ENCODE measurements at places on chromosomes 6 and 20.

GRCh38 chr6:31737991-31738979 lies 1.5 kb upstream of the MSH5 start:
- H3K4me1 ChIP-seq, result peaks cover 58% of the 10 kb centered on the region
- H3K4me3 ChIP-seq, result no peak overlapping the region
- H3K27me3 ChIP-seq, result no peaks in the 10 kb centered on the region

DNA sequence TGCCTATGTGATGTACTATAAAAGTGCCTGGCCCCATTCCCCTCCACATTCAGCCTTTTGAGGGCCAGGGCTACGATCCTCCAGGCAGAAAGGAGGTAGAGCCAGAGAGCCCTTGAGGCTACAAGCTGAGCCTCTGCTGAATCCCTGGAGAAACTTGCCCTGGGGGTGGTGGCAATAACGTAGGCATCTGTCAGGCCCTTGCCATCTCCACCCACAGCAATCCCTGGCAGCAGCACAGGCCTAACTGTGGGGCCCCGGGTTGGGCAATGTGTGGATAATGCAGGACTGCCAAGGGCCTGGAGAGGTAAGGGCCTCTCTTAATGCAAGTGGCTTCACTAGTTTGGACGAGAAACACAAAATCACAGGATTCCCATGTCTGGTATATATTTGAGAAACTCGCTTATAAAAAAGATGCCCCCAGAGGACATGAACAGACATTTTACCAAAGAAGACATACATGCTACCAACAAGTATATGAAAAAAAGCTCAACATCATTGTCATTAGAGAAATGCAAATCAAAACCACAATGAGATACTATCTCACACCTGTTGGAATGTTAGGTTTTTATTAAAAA lies 99.0 kb downstream of the QRSL1 start:
- H3K4me3 ChIP-seq, result no peak overlapping the region
- no peaks in the 10 kb centered on the region for H3K36me3 ChIP-seq
- H3K27me3 ChIP-seq, result no peaks in the 10 kb centered on the region
- no peak overlapping the region for H3K27ac ChIP-seq

- no peaks in the 10 kb centered on the region for H3K36me3 ChIP-seq
- H3K27me3 ChIP-seq, result no peaks in the 10 kb centered on the region
- H3K4me1 ChIP-seq, result no peaks in the 10 kb centered on the region
Observed at GRCh38 chr20:61638802-61639585, 386.9 kb downstream of the CDH4 start.

- no peaks in the 10 kb centered on the region for H3K27me3 ChIP-seq
- no peak for DNase-seq
- H3K36me3 ChIP-seq, result no peaks in the 10 kb centered on the region
- no peaks in the 10 kb centered on the region for H3K4me1 ChIP-seq
- H3K27ac ChIP-seq, result no peak overlapping the region
Observed at GRCh38 chr20:15703171-15703911, 869.9 kb downstream of the KIF16B start.

- no peak for DNase-seq
- H3K27me3 ChIP-seq, result no peaks in the 10 kb centered on the region
- no peak overlapping the region for H3K27ac ChIP-seq
- H3K4me1 ChIP-seq, result peaks cover 18% of the 10 kb centered on the region
- no peaks in the 10 kb centered on the region for H3K36me3 ChIP-seq
Observed at GRCh38 chr20:51416532-51417249, 125.8 kb downstream of the NFATC2 start.

- no peaks in the 10 kb centered on the region for H3K4me1 ChIP-seq
- H3K36me3 ChIP-seq, result no peaks in the 10 kb centered on the region
- H3K27ac ChIP-seq, result no peak overlapping the region
- H3K27me3 ChIP-seq, result no peaks in the 10 kb centered on the region
- H3K4me3 ChIP-seq, result no peak overlapping the region
Observed at GRCh38 chr6:122289762-122290539, 109.5 kb upstream of the HSF2 start.

DNA sequence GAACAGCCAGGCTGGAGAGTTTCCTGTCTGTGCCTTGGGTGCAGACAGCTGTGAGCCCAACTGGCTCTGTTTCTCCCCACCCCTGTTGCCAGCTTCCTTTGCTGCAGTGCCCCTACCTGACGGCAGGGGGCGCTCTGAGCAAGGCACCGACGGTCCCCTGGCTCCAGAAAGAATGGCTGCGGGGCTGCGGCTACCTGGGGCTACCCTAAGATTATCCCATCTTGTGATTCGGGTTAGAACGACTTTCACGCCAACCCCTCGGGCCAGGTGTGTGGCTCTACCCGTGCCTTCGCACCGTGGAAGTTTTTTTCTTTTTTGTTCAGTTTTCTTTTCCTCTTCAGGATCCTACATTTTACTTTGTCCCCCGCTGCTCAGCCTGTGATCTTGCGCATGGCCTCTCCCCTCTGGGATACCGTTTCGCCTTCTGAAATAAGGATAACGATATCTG lies 33.4 kb upstream of the AAR2 start:
- H3K4me1 ChIP-seq, result no peaks in the 10 kb centered on the region

- H3K4me1 ChIP-seq, result no peaks in the 10 kb centered on the region
- DNase-seq, result no peak
- H3K27ac ChIP-seq, result no peak overlapping the region
Observed at GRCh38 chr20:59082077-59082740, 39.6 kb upstream of the PRELID3B start.

GRCh38 chr6:135281227-135281626 lies 100.1 kb downstream of the MYB start:
- no peak for DNase-seq
- no peaks in the 10 kb centered on the region for H3K27me3 ChIP-seq
- H3K4me1 ChIP-seq, result no peaks in the 10 kb centered on the region
- no peak overlapping the region for H3K4me3 ChIP-seq
- no peaks in the 10 kb centered on the region for H3K36me3 ChIP-seq

- no peaks in the 10 kb centered on the region for H3K27me3 ChIP-seq
- no peak for DNase-seq
- H3K4me3 ChIP-seq, result no peak overlapping the region
- H3K36me3 ChIP-seq, result no peaks in the 10 kb centered on the region
- H3K27ac ChIP-seq, result no peak overlapping the region
Observed at GRCh38 chr6:136059308-136059707, 190.8 kb downstream of the MTFR2 start.

GRCh38 chr6:170025935-170026750 lies 264.7 kb downstream of the DLL1 start:
- H3K4me1 ChIP-seq, result peaks cover 52% of the 10 kb centered on the region
- H3K36me3 ChIP-seq, result no peaks in the 10 kb centered on the region

- DNase-seq, result no peak
- no peak overlapping the region for H3K27ac ChIP-seq
- no peak overlapping the region for H3K4me3 ChIP-seq
- no peaks in the 10 kb centered on the region for H3K27me3 ChIP-seq
Observed at GRCh38 chr20:5513975-5514516, 197.3 kb upstream of the PROKR2 start.

DNA sequence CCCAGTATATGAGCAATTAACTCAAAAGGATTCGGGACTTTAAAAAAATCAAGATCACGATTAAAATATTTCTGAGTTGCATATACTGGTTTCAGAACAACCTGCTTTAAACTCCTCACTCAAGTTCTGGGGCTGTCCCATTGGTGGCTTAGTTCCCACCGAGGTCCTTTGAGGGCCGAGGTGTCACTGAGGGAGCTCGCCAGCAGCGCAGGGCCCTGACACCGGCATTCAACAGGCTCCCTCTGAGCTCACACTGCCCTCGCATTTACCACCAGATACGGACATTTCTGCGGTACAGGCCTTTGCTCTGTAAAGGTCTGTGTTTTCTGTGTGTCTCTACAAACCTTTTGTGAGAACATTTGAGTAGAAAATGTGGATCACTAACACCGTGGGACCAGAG lies 24.4 kb upstream of the BNIP5 start:
- no peak for DNase-seq
- H3K36me3 ChIP-seq, result no peaks in the 10 kb centered on the region
- H3K27ac ChIP-seq, result no peak overlapping the region

- H3K27me3 ChIP-seq, result no peaks in the 10 kb centered on the region
- H3K36me3 ChIP-seq, result no peaks in the 10 kb centered on the region
- peaks cover 5% of the 10 kb centered on the region for H3K4me1 ChIP-seq
Observed at GRCh38 chr6:128208078-128208477, 307.2 kb upstream of the THEMIS start.

GRCh38 chr6:43817192-43817591 lies 47.2 kb downstream of the VEGFA start:
- no peaks in the 10 kb centered on the region for H3K36me3 ChIP-seq
- H3K4me1 ChIP-seq, result no peaks in the 10 kb centered on the region
- DNase-seq, result no peak
- no peak overlapping the region for H3K4me3 ChIP-seq

- DNase-seq, result no peak
- H3K4me1 ChIP-seq, result no peaks in the 10 kb centered on the region
- no peaks in the 10 kb centered on the region for H3K27me3 ChIP-seq
- H3K36me3 ChIP-seq, result no peaks in the 10 kb centered on the region
Observed at GRCh38 chr6:41222045-41222444, 6.1 kb upstream of the TREML4 start.

DNA sequence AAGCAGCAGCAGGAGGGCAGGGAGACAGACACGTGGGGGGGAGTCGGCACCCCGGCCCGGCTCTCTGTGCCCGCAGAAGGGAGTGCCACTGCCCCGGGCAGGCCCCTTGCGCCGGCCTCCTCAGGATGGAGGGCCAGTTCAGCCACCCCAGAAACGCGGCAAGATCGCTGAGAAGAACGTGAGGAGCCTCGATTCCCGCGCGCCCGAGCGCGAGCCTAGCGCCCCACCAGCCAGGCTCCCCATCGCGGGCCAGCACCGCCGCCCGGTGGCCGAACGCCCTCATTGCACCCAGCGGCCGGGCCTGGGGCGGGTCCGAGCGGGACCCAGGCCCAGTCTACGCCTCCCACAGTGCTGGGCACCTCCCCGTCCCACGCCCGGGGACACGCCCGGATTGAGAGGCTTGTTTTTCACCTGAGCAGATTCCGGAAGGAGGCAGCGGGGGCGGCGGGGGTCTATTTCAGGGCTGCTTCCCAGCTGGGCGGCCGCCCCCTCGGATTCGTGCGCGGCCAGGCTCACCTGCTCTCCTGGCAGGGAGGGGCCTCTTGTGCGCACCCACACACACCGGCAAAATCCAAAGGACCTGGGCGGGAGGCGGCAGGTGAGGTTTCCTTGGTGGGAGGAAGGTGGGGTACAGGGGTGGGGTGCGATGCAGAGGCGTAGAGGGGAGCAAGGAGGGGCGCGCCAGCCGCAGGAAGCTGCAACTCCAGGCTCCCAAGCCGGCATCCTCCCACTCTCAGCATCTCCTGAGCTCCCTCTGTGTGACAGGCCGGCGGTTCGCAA lies 9.0 kb upstream of the GRM4 start:
- DNase-seq, result no peak
- no peaks in the 10 kb centered on the region for H3K27me3 ChIP-seq
- no peak overlapping the region for H3K4me3 ChIP-seq
- H3K4me1 ChIP-seq, result peaks cover 10% of the 10 kb centered on the region
- no peaks in the 10 kb centered on the region for H3K36me3 ChIP-seq
- H3K27ac ChIP-seq, result no peak overlapping the region

- H3K4me3 ChIP-seq, result no peak overlapping the region
- H3K36me3 ChIP-seq, result no peaks in the 10 kb centered on the region
- no peaks in the 10 kb centered on the region for H3K4me1 ChIP-seq
- no peak overlapping the region for H3K27ac ChIP-seq
- no peaks in the 10 kb centered on the region for H3K27me3 ChIP-seq
Observed at GRCh38 chr20:61636531-61637116, 384.6 kb downstream of the CDH4 start.

- no peak for DNase-seq
- no peak overlapping the region for H3K4me3 ChIP-seq
- H3K4me1 ChIP-seq, result no peaks in the 10 kb centered on the region
- H3K27ac ChIP-seq, result no peak overlapping the region
- H3K36me3 ChIP-seq, result no peaks in the 10 kb centered on the region
Observed at GRCh38 chr6:165455488-165455887, 146.1 kb upstream of the C6orf118 start.

GRCh38 chr6:116034327-116034726 lies 26.4 kb downstream of the FRK start:
- DNase-seq, result no peak
- peaks cover 18% of the 10 kb centered on the region for H3K4me1 ChIP-seq
- no peaks in the 10 kb centered on the region for H3K36me3 ChIP-seq
- no peak overlapping the region for H3K4me3 ChIP-seq
- H3K27me3 ChIP-seq, result no peaks in the 10 kb centered on the region
- no peak overlapping the region for H3K27ac ChIP-seq

GRCh38 chr20:62358171-62359042 lies 8.7 kb downstream of the LAMA5 start:
- H3K36me3 ChIP-seq, result no peaks in the 10 kb centered on the region
- no peak for DNase-seq
- no peak overlapping the region for H3K4me3 ChIP-seq

DNA sequence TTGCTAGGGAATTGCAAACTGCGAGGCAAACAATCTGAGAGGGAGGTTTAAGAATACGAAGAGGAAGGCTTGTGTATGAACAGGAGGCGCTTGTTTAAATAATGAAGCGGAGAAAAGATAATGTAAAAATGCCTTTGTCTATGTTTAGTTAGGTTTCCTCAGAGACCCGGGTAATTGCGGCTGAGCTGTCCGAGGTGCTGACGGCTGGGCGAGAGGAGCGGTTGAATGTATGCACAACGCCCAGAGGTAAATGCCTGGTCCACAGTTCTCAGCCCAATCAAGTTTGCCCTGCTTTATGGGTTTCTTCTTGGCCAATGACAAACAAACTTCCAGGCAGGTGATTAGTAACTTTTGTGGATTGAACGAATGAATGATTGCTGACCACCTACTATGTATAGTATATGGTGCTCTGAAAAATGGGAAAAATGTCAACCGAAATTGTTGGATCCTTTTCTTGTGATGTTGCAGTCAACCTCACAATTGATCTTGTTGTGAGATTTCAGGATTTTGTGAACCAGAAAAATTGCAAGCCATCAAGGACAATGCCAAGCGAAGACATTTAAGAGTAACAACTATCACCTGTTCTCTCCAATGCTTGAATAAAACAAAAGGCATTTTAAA lies 38.3 kb upstream of the SLC32A1 start:
- DNase-seq, result no peak
- H3K36me3 ChIP-seq, result no peaks in the 10 kb centered on the region
- H3K4me3 ChIP-seq, result no peak overlapping the region
- H3K27me3 ChIP-seq, result no peaks in the 10 kb centered on the region

DNA sequence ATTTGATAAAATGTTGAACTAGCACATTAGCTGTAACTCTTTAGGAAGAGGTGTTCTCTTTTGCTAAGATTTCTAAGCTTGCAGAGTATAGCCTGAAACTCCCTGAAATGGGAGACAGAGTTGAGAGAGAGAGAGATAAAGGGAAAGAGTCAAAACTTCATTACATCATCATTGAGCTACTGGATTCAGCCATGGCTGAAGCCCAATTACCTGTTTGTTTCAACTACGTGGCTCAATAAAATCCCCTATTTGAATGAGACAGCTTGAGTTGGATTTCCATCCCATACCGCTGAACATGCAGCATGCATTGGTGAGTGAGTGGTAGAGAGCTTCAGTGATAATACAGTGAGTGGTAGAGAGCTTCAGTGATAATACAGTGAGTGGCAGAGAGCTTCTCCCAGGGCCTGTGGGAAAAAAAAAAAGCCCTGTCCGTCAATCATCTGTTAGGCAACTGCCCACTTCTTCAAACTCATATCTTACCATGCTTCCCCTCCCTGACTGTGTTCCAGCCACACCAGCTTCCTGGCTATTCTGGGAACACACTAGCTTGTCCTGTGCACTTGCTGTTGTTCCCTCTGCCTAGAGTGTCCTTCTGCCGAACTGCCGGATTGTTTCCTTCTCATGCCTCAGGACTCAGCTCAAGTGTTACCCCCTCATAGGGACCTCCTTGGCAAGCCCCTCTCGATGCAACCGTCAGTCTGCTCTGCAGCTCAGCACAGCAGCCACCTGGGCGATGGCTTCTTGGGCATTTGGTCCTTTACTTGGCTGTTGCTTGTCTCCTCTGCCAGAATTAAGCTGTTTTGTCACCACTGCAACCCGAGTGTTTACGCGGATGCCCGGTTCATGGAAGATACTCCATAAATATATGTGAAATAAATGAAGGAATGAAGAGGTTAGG lies 91.3 kb upstream of the EYA2 start:
- no peak overlapping the region for H3K4me3 ChIP-seq
- no peaks in the 10 kb centered on the region for H3K4me1 ChIP-seq
- no peak for DNase-seq
- H3K27ac ChIP-seq, result no peak overlapping the region
